ENCODE measurements at places on chromosomes 13 and 19. TPM values are rescaled to one million over a fixed set of nuclear protein-coding genes. Genes with fewer than 3 reads are reported as not detected.

AKAP11 gene
- total RNA-seq, result 28.7 TPM

CDC42EP5 gene
- 55.9 TPM for total RNA-seq

DNA sequence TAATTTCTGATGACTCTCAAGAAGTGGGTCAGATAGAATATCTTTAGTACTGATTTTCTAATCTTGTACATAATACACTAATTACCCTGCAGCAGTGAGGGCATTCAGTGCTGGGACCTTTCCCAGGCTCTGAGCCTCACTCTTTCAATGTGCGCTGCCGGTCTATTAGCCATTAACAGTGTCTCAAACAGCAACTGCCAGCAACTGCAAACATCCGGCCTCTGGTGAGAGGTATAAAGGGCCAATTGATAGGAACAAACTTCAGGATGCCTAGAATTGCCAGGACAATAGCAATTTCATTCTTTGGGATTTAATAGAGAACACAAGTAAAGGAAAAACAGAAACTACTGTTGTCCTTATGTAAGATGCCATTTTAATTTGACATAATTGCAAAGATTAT is 604.4 kb upstream of the SPRY2 start:
- DNase-seq, result no peak

DNA sequence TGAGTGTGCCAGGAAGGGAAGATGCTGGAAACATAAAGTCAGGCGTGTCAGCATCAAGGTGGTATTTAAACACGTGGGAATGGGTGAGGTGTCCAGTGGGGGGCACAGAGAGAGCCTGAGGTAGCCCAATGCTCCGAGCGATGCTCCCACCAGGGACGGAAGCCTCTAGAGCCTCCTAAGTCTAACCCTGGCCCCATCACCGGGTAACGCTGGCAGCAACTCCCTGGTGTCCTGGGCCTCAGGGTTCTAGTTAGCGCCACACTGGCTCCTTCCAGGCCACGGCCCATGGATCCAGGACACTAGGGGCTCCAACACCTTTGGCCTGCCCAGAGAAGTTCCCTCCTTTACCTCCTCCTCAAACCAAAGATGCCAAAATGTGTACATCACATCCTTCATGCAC is 65.4 kb downstream of the EPS15L1 start:
- DNase-seq, result no peak

GRCh38 chr13:94331281-94331680 is 148.2 kb downstream of the DCT start:
- DNase-seq, result no peak

GRCh38 chr19:35211545-35212230 is 16.9 kb downstream of the FAM187B start:
- DNase-seq, result no peak

DNA sequence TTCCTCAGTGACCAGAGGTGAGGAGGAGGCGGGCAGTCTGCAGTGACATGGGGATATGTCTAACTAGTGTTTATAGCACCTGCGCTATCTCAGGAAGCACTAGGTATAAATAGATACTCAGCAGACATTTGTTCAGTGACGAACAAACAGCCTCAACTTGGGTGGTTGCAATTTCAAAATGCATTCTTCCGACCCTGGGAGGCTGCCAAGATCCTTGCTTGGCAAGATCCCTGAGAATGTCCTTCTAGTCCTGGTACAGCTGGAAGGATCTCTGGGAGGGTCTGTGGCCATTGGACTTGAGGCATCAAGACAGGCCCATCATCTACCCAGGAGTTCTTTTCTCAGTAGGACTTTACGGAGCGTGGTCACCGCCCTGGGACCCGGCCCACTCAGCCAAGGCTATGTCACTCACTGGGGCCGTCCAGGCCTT is 299.5 kb downstream of the ZNF536 start:
- no peak for DNase-seq

- no peak for DNase-seq
Measured at GRCh38 chr13:59088716-59089115, 1075.0 kb downstream of the DIAPH3 start.

GRCh38 chr19:51439021-51439465 is 19.2 kb downstream of the SIGLEC8 start:
- DNase-seq, result no peak

DNA sequence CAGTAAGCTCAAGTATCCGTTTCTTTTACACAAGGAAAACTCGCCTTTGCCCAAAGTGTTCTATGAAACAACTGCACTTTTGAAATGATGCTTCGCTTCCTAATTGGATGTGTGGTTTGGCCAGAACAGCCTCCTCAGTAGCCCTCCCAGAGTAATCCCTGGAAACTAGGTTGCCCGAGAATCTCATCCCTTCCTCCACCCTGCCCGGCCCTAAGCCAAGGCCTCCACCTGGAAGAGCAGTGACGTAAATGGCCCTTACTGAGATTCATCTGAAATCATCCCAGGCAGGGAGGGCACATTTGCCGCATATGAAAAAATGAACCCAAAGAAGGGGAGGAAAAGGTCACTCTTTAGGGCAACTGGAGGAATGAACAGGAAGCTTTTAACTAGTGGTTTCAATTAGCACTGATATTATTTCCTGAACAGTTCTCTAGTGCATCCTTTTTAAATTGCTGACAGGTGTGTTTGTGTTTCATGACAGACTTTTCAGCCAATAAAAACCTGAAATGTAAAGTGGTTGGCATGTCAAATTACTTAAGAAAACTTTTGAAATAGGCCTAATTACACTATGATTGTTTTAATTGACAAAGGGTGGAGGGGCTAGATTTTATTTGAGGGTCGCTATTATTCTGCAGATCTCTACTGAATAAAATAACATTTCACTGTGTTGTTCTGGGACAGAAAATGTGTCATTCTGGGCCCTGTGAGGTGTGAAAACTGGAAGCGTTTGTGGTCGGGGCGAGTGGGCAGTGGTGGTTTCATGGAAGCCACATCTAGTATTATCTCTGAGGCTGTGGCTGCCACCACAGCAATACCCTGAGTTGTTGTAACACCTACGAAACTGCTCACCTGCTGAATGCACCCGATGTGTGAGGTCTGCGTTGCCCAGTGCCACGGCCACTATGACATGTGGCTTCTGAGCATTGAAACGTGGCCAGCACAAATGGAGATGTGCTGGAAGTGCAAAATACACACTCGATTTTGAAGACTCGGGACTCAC is 112.1 kb downstream of the ZIC5 start:
- no peak for DNase-seq

DNA sequence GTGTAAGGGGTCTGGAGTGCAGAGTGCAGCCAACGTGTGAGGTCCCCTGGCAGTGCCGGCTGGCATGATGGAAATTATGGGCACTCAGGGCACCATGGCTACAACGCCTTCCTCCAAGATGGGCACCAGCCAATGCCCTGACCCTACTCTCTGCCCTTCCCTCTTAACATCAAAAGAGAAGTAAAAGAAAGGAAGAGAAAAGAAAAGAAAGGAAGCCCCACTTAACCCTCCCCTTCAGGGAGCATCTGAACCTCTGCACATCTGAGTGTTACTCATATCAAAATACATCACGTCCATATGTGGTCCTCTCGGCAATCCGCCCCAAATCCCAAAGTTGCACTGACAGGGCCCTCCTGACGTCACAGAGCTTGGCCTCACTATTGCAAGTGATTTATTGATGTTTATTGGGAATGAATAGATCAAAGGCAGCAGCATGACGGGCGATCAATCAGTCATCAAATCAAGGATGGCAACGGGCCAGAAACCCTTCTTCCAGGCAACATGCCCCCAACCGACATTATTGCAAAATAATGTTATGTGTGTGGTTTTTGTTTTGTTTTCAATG is 1.3 kb downstream of the TSHZ3 start:
- DNase-seq, result no peak

GRCh38 chr19:677201-677600 is 1.0 kb downstream of the FSTL3 start:
- peak; percentile 72 for DNase-seq

GRCh38 chr19:29501816-29502580 is 23.8 kb upstream of the VSTM2B start:
- no peak for DNase-seq

GRCh38 chr13:76289558-76289957 is 596.6 kb downstream of the KCTD12 start:
- DNase-seq, result no peak

DNA sequence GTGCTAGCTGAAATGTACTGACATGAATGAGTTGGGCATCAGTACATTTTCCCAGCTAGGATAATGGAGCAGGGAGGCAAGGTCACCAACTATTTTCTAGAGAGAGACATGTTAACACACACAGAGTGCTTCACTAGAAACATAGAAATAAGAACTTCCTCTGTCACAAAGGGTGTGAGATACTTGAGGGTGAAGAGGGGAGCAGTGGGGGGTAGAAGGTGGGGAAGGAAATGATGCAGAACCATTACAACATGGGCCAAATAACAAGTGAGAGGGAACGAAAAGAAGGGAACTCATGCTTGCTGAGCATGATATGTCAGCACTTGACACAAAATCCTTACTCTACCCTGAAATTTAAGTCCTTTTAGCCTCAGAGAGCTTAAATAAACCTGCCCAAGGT is 87.8 kb upstream of the RFC3 start:
- no peak for DNase-seq
